Mucosa of gallbladder (tissue), 1 donor: ENCODE measurements at places on chromosomes 1 and 21.

DNA sequence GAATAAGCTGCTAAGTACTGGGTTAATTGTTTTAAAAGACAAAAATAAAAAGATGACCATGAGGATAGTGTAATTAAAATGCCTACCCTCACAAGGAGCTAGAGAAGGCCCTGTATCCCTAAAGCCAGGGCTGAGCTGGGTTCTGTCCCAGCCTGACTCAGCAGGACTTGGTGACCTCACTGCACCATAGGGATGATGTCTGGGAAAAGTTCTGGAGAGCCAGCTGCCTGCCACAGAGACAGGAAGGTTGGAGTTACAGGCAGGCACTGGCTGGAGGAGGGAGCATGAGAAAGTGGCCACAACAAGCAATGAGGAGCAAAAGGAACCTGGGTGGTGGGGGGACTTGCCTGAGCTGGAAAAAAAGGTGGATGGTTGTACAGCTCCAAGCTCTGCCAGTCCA is 5.7 kb upstream of the TNR start:
- no peak for DNase-seq

DNA sequence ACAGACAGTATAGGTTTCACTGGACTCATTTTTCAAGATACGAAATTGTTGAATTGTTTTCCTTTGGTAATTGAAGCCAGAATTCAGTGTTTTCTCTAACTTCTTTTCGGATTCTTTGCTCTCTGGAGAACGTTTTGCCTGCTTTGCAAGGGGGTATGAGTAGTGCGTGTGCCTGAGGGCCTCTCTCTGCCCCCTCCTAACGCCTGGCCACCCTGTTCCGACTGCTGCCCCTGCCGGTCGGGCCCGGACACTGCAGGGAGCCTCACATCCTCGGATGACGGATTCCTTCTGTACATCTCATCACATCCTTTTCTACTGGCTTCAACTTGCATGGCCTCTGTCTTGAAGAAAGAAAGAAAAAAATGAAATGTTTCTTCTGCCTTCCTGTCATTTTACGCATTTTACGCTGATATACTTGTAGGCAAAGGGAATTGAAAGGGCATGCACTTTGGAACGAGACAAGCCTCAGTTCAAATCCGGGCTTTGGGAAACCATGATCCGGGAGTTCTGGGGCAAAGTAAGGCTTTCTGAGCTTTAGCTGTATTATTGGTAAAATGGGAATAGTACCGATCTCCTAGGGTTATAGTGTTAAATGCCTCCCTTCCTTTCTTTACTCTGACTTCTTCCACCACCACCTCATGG is 65.1 kb downstream of the DISC1 start:
- no peak for DNase-seq

GRCh38 chr1:99439433-99440075 is 175.3 kb downstream of the PLPPR4 start:
- DNase-seq, result no peak

- DNase-seq, result no peak
Measured at GRCh38 chr21:34205811-34206571, 132.6 kb downstream of the MRPS6 start.

DNA sequence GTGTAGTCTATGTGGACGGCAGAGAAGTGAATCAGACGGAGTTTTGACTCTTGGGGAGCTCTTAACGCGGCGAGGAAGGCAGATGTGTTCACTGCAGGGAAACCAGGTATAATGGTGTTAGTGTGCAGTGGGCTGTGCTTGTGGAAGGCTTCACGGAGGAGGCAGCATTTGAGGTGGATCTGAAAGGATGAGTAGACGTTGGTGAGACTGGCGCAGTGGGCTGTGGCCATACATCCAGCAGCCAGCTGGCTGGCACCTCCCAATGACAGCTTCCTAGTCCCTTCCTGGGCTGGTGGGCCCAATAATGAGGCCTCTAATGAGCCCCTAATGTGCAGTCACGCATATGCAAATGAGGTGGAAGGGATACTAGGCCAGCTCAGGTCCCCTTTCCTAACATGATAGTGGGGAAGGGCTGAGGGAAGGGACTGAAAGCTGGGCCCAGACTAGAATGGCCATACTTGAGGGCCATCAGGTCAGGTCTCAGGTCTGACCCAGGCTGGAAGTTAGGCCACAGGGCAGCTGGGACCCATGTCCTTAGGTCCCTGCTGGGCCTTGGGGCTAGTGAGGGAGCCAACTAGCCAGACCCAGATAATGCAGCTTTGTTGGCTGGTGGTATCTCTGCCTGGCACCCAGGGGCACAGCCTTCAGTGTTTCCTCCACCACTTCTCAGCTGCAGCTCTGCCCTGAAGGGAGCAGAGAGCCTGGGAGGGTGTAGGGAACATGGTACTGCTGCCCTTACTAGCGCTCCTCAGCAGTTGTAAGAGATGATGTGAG is 3.8 kb downstream of the MAP7D1 start:
- DNase-seq, result no peak

- DNase-seq, result no peak
Measured at GRCh38 chr1:8604041-8604945, 213.1 kb downstream of the RERE start.
